Sciatic nerve (tissue), 2 donors: ENCODE measurements at places on chromosomes 3 and 15.

DNA sequence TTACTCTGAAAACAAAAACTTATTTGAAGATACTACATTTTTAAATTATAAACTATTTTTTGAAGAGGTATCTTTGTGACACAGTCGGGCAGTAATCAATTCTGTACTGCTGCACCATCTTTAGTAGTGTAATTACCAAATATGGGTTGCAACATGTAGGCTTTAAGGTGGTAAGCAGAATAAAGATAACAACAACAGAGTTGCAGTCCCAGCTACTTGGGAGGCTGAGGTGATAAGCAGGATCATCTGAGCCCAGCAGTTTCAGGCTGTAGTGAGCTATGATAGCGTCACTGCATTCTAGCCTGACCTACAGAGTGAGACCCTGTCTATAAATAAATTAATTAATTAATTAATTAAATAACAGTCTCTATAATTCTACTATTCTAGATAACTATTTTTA, 6.0 kb downstream of the PLOD2 start:
- DNase-seq = no peak

DNA sequence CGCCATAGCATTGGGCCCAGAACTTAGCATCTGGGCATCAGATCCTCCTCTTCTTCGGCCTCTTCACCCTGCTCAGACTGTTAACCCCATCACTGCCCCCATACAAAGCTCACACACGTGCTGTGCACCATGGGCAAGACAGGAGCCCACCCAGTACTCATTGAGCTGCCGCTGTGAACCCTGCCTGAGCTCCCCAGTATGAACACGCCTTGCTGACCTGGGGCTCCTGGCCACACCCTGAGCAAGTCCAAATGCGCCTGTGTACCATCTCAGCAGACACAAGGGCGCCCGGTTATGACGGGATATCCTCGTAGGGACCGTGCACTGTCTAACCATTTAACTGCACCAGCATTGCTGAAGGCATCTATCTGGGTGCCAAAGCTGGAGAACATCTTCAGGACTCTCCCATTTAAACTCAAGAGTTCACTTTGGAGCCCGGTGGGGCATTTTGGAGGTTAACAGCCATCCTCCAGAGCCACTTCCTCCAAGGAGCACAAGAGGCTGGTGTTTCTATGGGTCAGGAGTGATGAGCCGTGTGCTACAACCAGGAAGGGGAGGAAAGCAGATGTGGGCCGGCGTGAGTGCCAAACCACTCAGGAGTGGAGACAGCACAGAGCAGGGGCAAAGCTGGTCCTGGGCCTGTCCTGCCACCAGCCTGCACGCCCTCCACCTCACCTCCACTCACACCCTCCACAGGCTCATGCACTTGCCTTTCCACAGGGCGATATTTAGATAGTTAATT, 12.1 kb downstream of the PRR23E start:
- no peak for DNase-seq

DNA sequence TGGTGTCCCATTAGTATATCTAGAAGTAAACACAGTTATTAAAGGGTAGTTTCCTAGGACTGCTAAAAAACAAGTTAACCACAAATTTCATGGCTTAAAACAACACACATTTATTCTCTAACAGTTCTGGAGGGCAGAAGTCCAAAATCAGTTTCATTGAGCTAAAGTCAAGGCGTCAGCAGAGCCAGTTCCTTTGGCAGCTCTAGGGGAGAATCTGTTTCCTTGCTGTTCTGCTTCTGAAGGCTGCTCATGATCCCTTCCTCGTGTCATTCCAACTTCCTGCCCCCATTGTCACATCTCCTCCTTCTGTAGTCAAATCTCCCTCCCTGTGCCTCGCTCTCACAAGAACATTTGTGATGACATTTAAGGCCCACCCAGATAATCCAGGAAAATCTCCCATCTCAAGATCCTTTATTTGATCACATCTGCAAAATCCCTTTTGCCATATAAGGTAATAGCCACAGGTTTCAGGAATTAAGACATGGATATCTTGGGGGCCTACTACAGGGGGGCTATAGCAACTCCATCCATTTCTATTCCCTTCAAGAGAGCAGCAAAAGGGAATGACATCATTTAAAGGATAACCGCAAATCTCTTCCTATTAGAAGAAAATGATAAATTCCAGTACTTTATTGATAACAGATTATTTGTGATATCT, 50.1 kb downstream of the GPR176 start:
- DNase-seq = no peak

- peak; percentile 76 for DNase-seq
Observed at GRCh38 chr3:53045518-53046170, at the start of gene SFMBT1. Gene SFMBT1, minus strand, starts transcription at chr3:53046073. Its CDS starts 76,945 bp downstream, at chr3:52969128.

DNA sequence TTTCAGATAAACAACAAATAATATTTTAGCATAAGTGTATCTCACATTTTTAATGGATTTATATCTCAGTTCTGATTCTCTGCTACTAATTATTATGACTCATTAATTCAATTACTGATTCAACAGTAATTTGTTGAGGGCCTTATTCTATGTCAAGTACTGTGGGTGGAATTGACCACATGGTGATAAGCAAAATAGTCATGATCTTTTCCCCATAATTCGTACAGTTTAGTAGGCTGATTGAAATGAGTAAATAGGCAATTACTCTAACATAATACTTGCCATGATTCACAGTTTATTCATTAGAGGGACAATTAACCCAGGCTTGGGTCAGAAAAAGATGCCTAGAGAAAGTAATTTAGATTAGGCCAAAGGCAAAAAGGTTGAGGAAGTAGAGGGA, 60.9 kb upstream of the SLC4A7 start:
- no peak for DNase-seq

DNA sequence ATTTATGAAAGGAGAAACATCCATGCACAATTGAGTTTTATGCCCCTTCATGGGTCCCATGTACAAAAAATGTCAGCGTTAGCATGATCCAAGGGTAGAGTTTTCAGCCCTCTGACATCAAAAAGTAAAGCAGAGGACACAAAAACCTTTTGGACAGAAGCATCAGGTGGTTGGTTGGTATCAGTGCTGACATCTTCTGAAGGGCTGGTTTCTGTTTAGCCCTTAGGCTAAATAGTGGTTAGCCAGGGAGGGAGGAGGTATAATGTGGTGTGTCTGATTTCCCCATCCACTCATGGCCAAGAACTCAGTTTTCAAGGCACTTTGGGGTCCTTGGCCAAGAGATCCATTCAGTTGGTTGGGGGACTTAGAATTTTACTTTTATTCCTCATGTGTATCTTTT, 16.5 kb downstream of the CCDC66 start:
- no peak for DNase-seq

GRCh38 chr3:196712514-196713413, 587 bp downstream of the PIGX start:
- DNase-seq = peak; percentile 84

DNA sequence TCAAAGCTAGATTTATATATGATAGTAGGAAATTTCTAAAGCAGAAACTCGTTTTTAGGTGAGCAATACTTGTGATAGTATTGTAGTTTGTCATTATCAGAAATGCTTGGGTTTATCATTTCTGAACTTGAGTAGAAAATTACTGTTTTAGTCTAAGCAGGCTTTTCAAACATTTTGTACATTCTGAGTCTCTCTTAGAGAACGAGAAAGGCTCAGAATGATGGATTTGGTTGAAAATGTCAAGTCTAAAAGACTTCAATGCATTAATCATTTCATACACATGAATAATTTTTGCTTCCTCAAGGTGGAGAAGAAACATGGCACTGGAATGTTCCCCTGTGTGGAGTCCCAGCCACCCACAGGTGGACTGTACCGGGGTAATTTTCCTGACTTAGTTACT, 387.1 kb downstream of the NAALADL2 start:
- no peak for DNase-seq

DNA sequence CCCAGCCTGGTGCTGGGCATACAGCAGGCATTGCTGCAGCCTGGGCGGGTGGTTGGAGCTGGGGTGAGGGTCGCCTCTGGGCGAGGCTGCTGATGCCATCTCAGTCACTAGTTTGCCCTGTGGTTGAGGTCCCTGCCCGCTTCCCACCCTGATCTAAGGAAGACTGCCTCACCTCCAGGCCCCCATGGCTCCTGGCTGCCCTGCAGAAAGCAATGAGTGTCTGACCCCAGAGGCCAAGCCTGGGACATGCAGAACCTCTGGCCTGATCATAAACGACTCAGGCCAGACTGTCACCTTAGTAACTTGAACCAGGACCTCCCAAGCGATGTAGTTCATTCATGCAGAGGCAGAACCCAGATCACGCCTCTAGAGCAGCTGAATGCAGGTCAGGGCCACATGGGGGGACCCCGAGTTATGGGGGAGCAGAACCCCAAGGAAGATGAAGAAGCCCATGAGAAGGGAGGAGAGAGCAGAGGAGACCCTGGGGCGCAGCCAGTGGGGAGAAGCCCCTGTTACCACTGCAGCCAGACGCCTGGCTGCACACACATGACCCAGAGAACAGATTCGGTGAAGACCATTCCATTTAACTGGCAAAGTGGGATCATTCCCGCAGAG, 213.9 kb downstream of the TBC1D2B start:
- peak; percentile 41 for DNase-seq

- no peak for DNase-seq
Observed at GRCh38 chr3:102761766-102762165, 327.0 kb downstream of the ZPLD1 start.

GRCh38 chr3:168047190-168047795, 48.4 kb downstream of the GOLIM4 start:
- no peak for DNase-seq

GRCh38 chr15:31469786-31470525, 143.3 kb downstream of the KLF13 start:
- no peak for DNase-seq

- DNase-seq = no peak
Observed at GRCh38 chr15:67550522-67550921, 8.0 kb downstream of the MAP2K5 start.

- peak; percentile 60 for DNase-seq
Observed at GRCh38 chr3:156675830-156676767, 1.7 kb downstream of the TIPARP start.
